Stimulated activated CD4-positive, alpha-beta T cell treated with anti-CD3 and anti-CD28 coated beads, Interleukin-15, amount 100 ng/mL, for 1 hour (primary cell): ENCODE measurements at places on chromosomes 2 and 18.

- no peak for DNase-seq
These were observed 135.7 kb downstream of the EVA1A start for GRCh38 chr2:75424936-75425619.

DNA sequence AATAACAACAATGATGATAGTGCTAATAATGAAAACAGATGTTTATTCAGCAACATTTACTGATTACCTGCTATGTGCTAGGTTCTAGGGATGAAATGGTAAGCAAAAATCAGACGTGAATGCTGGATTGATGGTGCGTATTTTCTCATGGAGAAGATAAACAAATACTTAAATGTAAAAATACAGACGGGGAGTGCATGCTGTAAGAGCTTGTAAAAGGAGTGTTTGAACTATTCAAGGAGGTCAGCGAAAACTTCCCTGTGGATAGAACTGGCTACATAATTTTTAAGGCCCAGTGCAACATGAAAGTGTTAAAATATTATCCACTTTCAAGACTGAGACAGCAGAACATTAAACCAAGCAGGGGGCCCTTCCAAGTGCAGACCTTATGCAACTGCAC, 22.1 kb downstream of the MTX2 start:
- no peak for DNase-seq

DNA sequence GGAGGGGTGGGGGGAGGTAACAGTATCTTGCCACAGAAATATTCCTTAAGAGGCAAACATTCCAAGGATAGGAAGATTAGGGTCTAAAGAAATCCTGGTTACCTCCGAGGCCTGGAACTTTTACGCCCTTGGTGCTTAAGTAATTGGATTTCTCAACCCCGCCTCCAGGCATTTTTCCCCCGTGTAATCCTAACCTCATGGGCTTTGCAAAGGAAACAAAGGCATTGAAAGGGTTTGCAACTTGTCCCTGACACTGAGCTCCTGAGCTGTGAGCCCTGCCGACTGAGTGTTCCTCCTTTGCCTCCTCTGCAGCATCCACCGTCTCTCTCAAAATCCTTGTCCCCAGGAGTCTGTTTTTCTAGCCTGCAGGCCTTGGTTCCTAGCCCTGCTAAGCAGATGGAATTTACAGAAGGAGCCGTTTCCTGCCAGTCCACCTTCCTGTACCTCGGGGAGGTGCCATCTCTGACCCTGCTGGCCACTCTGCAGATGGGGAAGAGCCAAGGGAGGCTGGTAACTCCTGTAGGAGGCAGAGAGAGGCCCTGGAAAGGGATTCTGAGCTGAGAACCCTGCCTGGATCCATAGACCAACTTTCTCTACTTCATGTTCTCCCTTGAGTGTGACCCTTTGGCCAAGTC, 24.2 kb downstream of the TET3 start:
- DNase-seq, result no peak

DNA sequence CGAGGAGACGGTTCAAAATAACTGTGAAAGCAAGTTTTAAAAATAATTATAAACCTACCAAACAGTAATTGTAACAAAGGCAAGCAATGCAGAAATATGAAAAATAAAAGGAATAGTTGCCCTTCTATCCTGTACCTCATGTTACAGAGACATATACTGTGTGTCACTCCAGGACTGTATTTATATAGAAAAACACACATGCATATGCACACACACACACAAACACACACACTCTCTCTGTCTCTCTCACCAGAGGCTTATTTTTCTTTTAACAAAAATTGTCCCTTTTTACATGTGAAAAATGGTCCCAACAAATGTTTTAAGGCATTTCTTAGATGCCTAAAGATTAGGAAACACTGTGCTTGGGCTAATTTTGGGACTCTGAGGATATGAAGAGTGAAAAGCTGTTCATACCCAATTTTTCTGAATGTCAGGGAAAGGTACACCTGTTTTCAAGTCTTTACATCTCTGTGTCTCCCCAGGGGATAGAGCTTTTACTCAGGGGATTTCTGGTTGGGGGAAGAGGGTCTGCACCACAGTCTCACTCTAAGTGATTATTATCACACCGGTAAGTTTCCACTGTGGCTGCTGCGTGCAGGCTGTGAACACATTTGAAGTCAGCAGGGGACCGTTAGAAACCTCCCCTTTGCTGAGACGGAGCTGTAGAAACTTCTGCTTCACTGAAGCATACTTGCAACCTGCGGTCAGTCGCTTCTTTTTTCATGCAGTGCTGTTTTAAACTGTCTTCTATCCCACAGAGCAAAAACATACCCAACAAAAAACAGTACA, 51.4 kb upstream of the SPAG16 start:
- DNase-seq, result no peak

GRCh38 chr2:171583566-171583965, 61.3 kb downstream of the CYBRD1 start:
- DNase-seq, result no peak

- no peak for DNase-seq
These were observed 83.8 kb upstream of the TLK1 start for GRCh38 chr2:171244466-171244969.

DNA sequence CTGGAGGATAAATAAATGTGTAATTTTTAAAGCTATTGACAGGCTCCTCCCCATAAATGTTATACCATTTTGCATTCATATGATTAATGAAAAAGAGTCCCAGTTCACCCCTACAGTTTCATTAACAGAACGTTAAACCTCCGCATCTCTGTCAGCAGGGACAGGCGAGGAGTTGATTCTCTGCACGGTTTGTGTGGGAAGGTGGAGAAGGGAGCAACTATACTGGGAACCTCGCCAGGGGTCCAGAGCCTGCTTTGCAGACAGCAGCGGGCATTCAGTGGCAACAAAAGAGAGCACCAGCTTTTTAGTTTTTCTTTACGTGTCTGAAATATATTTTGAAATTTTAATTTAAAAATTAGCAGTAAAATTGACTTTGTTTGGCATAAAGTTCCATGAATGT, 101.4 kb downstream of the FARSB start:
- DNase-seq, result no peak

DNA sequence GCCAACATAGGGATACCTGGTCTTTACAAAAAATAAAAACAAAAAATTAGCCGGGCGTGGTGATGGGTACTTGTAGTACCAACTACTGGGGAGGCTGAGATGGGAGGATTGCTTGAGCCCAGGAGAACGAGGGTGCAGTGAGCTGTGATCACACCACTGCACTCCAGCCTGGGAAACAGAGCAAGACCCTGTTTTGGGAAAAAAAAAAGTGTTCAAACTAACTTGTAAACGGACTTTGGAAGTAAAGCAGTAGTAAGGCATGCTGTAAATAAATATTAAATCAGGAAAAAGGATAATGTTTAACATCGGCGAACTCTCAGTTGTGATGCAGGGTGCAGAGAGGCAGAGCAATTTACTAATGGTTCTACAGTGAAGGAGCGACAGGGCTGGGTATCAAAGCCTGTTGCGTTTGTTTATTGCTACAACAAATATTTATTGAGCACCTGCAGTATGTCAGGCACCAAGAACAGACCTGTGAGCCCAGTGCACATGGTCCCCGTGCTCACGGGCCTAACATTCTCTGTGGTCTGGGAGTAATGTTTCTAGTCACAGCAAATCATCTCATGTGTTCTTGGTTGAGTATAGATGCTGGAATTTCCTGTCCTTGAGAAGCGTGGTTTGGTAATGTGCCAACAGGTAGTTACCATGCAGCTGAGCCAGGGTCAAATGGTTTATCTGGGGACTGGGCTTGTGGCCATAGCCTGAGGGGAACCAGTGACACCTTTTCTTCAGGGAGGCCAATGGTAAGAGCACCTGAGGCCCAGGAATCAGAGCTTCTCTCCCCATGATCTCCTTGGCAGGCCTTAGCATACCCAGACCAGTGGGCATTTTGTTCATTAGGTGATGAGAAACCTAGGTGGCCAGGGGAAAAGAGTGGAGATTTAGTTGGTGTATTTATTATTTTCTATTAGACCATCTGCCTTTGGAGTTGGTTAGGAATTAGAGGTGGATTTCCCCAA, 27.9 kb upstream of the GREB1 start:
- no peak for DNase-seq

DNA sequence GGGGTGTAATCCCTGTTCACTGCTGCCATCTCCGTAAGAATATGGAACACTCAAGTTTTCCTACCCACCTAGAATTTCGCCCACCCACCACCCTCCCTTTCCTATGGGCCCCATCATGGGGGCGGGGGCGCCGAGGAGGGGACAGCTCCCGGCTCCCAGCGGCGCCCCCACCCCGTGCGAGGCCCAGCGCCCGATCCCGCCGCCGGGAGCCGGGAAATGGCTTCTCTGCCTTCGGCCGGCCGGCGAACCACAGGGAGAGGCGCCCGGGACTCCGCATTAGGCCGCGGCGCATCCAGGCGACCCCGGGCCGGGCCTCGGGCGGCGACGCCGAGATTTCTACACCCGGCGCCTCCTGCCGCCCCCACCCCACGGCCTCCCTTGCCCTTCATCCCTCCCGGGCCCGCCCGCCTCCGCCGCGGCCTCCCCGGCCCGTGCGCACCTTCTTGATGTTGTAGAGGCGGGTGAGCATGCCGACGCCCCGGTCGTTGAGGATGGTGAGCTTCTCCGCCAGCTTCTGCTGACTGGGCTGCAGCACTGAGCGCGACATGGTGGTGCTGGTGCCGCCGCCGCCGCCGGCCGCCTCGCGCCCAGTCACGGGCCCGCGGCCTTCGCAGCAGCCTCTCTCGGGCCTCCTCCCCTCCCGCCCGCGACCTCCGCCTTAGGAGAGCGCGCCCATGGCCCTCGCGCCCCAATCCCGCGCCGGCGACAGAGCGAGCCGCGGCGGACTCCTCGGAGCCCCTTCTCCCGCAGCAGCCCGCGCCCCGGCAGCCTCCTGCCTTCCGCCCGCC, 510 bp downstream of the NCKAP1 start:
- peak; percentile 15 for DNase-seq

DNA sequence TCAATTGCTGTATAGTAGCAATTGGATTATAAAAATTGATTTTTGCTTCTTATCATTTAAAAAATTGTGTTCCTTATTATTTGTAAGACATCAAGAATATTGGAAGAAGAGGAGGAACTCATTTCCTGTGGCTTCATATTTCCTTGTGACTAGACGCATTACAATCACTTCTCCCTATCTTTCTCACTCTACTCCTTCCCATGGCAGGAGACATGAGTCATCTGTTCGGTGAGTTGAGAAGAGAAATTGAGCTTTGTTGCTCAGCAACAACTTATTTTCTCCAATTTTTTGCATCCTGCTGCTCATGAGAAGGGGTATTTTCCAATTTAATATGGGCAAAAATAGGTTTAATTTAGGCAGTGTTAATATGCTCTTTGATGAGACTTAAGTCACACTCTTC, 1783.9 kb downstream of the SUCLG1 start:
- no peak for DNase-seq

DNA sequence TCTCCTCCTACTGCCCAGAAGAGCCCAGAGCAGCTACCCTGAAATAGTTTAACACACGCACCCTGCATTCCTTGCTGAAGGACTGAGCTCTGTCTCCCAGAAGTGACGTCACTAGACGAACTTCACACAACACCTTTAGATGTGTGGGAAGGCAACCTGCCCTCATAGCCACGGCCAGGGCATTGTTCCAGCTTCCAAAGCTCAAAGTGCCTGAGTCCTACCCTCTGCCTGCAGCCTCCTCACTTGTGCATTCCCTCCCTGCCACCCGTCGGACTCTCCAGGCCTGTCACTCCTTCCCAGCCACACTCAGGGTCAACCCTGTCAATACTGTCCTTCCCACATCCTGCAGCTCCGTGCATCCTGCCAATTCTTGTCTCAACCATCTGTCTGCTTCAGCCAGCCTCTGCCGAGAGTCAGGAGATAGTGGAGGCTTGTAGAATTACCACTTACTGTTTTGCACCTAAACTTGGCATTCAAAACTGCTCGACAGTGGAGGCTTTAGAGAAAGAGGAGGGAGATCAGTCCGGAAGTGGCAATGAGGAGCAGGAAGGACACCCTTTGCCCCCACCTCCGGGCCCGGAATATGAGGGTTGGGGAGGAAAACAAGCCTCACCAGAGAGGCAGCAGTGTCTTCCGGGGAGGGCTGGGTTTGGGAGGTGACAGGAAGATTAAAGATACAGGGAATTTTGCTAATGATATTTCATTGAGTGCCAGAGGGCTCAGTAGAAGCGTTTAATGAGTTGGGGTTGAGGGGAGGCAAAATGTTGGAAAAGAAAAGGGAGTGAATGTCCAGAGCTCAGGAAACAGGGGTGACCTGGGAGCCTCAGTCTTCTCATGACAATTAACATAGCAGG, 72.3 kb upstream of the ATG16L1 start:
- DNase-seq, result no peak

DNA sequence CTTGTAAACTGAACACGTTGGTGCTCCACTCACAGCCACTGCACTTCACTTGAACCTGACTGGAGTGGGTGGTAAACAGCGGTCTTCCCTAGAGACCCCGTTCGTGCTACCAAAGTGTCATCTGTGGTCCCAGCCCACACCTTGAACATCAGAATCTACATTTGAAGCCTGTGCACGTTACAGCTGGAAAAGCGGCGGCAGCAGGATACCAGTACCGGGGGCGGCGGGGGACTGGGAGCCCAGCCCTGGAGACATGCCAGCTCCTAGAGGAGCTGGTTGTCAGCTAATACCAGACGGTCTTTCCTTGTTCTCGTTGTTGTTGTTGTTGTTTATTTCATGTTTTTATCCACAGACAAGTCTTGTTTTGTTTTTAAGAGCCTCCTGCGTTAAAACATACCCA, 156.7 kb downstream of the WDSUB1 start:
- no peak for DNase-seq

GRCh38 chr2:140455315-140455714, 1675.1 kb upstream of the NXPH2 start:
- no peak for DNase-seq

DNA sequence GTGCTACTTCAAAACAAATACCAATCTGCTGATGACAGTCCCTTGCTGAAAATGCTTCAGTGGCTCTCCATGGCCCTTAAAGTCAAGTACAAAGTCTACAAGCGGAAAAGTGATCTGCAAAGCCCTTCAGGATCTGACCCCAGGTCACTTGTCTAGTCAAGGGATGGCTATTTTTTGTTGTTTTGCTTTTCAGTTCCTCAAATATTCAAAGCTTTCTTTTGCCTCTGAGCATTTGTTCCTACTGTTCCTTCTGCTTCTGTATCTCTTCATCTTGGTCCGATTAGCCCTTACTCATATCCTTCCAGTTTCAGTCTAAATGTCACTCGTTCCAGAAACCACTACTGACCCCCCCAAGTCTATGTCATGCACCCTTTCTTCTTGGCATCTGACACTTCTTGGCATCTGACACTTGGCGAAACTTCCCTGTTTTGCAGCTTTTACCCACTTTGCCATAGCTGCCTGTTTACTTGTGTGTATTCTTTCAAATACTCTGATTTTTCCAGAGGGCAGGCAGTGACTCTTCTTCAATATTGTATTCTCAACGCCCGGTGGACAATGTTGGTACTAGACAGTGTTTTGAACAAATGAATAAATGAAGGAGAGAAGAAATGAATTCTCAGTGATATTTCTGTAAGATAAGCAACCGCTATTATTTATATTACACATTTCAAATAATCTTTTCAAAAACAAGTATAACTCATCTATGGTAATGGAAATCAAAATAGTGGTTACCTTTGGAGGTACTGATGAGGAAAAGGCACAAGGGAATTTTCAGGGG, 175.9 kb upstream of the FN1 start:
- no peak for DNase-seq

GRCh38 chr2:188322569-188323551, 31.2 kb downstream of the GULP1 start:
- no peak for DNase-seq

- no peak for DNase-seq
These were observed 36.4 kb downstream of the LANCL1 start for GRCh38 chr2:210440206-210440605.
